Stimulated activated CD8-positive, alpha-beta memory T cell treated with anti-CD3 and anti-CD28 coated beads, Interleukin-7, amount 100 ng/mL, for 48 hours (primary cell): ENCODE measurements at places on chromosomes 6 and 20.
A peak's percentile ranks its signal among the peaks of the same experiment; 100 is the strongest.

GRCh38 chr6:52416629-52417151 lies 3.5 kb upstream of the EFHC1 start:
- DNase-seq: no peak

DNA sequence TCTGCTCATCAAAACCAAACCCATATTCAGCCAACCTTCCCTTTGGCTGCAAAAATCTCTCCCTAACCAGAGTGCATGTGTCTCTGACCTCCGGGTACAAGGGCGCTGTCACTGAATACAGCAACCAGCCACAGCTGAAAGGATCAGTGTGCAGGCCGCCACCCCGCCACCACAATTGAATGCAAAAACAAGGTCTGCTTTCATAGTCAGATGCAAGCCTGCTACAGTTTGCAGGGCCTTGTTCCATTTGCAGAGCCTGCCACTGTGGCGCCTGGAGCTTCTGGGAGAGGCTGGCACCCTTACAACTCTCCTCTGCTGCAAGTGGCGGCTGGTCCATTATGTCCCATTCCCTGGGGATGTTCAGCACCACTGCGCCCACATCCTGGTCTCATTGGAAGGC lies 23.5 kb downstream of the MDGA1 start:
- DNase-seq: no peak

DNA sequence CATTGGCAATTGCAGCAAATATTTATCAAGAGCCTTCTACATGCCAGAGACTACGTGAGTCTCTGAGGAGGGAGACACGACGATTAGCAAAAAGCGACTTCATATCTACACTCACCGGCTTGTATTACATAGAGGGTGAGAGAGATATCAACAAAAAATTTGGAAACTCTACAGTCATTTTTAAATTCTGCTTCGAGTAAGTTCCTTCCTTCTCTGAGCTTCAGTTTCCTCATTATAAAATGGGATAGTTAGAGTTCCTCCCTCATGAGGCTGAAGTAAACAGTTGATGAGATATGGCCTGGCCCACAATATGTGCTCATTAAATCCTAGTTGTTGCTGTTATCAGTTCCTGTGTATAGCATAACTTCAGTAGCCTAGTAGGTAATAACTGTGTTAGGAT lies 64.1 kb upstream of the SIRPA start:
- no peak for DNase-seq

DNA sequence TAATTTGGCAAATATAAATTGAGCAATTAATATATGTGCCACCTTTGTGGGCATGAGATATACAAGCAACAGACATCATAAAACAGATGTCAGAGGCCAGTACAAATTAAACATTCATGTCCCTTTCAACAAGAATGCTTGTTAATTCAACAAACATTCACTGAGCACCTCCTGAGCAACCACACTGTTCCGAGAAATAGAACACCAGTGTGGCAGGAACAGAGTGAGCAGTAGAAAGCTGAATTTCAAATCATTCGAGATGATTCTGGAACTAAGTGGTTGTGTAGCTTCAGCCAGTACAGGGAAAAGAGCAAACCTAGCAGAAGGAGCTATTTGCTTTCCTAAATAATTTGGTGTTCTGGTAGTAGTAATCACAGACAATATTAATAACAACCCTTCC lies 227.7 kb downstream of the CBLN4 start:
- no peak for DNase-seq

DNA sequence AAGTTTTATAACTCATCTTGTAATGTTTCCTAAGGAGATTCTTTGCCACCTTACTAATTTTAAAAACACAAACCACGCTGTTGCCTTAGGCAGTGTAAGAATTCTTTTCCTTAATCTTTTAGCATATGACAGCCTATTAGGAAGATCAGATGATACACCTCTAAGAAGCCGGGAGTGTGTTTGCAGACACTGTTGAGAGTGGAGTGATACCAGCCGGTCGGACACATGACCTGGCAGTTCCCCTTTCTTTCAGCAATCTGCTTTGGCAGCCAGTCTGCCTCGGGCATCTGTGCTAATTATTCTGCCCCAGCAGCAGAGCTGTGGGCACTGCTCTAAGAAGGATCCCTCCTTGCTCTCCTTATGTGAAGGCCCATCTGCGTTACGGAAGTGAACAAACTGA lies 50.9 kb downstream of the PLCB4 start:
- no peak for DNase-seq

DNA sequence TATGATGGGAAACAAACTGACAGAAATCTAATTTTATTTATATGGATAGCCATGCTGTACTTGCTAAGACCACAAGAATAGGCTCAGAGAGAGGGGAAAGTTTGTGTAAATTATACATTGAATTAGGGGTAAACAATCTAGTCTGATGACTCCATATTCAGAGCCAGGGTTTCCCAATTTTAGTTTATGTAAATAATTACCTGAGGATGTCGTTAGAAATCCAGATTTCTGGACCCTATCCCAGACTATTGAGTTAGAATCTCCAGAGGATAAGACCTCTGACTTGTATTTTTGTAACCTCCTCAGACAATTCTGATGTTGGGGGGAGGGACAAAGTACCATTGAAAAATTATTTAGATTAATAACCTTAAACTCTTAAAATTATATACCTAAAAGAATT lies 18.3 kb downstream of the ACSS2 start:
- DNase-seq: no peak

GRCh38 chr6:20328266-20328923 lies 73.3 kb upstream of the E2F3 start:
- DNase-seq: no peak

DNA sequence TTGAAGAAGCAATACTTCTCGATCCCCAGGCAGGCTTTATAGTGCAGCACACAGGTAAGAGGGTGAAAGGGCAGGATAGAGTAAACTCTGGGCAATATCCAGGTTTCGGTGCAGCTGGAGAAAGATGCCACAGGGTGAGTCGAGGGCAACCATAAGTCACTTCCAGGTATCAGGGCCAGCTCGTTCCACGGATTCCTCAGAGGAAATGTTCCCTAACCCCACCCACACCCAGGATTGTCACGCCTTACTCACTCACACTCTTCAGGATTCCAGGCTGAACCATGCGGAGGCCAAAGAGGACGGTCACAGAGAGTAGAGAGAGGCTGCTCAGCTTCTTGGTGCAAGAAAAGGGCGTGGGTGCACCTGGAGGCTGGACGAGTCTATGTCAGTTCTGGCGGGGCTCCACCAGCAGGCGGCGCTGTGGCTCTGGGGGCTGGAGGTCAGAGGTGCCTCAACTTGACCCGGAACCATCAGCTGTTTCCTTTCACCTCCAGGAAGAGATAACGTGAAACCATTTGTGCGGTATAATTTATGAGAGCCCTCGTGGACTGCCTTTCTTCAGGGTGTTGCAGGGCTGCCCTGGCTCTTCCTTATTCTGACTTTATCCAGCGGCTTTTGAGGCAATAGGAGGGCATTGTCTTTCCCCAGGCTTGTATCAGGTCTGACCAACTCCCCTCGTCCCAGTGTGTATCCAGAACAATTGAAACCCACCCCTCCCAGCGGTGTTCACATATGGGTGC lies 14.5 kb upstream of the WFDC12 start:
- DNase-seq: peak; percentile 41

- peak; percentile 83 for DNase-seq
Observed at GRCh38 chr6:137927777-137928218, 60.7 kb downstream of the TNFAIP3 start.

DNA sequence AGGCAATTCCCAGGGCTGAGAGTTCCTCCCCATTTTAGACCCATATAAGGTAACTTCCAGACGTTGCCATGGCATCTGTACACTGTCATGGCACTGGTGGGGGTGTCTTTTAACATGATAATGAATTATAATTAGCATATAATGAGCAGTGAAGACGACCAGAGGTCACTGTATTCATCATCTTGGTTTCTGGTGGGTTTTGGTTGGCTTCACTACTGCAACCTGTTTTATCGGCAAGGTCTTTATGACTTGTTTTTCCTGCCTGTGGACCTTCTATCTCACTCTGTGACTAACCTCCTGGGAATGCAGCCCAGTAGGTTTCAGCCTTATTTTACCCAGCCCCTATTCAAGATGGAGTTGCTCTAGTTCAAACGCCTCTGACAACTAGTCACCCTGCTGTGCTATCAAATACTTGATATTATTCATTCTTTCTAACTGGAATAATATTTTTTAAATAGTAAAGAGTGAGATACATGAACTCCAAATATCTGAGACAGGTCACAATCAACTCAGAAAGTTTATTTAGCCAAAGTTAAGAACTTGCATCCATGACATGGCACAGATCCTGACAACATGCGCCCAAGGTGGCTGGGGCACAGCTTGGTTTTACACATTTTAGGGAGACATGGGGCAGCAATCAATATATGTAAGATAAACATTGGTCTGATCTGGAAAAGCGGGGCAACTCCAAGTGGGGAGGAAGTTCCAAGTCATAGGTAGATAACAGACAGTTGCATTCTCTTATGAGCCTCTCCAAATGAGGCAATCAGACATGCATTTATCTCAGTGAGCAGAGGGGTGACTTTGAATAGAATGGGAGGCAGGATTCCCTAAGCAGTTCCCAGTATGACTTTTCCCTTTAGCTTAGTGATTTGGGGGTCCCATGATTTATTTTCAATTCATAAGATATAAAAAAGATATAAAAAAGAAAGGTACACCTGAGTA lies 1.2 kb upstream of the UFL1 start:
- DNase-seq: no peak

DNA sequence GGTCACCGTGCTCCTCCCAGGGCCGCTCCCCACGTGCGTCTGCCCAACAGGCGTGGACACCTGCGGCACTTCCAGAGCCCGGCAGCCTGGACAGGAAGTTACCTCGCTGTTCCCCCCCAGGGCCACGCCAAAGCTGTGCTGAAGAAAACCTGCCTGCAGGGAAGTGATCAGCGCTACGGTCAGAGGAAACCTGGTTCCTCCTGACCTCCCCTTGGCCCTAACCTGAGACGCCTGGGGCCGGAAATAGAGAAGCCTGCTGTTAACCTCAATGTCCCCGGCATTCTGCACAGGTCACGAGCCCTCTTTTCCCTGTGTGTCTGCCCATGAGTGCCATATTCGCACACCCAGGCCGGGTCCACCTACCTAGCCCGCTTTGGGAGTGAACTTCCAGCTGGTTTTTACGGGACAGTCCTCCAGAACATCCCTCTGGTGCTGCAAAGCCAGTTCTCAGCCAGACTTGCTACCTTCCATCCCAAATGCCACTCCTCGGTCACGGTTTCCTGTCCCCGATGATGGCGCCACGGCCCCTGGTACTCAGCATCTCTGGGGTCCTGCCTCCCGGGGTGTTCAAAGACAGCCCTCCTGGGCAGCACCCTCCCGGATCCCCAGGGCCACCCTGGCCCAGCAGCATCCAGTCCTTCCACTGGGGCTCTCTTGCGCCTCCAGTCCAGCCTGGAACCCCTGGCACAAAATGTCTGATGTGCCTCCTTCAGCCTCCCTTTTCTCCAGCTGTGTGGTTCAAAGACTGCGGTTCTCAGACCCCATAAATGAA lies 12.0 kb upstream of the IRF4 start:
- DNase-seq: no peak

- no peak for DNase-seq
Observed at GRCh38 chr6:161796681-161797080, 522.8 kb upstream of the AGPAT4 start.

DNA sequence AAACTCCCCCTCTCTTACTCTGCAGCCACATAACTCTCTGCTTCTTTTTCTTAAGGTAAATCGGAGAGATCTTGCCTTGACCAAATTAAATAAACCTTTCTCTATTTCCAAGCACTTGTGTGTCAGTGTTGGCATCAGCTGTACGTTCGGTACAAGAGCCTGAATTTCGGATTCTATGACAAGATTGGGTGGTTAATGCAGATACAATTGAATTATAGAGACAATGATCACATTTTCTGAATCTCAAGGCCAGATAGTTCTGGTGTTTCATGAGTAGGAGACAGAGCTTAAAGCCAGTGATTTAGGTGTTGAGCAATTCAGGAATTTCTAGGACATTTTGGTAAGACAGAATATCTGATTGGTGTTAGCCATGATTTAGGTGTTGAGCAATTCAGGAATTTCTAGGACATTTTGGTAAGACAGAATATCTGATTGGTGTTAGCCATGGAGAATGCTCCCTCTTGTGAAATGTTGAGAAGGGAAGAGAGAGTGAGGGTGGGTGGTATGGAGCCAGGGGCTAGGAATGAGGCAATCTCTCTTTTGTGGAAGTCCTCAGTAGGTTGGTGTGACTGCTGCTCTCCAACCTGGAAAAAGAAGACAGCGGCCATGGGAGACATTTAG lies 5.1 kb downstream of the SPINT3 start:
- DNase-seq: no peak

DNA sequence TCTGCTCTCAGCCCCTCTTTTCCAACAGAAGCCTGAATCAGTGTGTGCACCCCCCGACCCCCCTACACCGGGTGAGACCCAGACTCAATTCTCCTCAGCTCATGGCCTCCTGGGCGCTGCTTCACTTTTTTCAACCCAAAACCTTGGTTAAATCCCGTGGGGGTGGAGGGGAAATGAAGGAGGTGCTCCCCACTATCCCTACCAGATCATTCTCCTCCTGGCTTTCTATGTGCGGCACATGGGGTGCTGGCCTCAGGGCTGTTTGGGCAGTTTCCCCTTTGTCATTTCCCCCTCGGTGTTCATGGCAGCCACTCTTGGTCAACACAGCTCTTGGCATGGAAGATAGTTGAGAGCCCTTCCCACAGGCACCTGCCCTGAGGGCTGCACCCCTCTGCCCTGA lies 4.6 kb downstream of the CST4 start:
- DNase-seq: no peak

- DNase-seq: no peak
Observed at GRCh38 chr6:35489066-35489465, 7.8 kb downstream of the TEAD3 start.

GRCh38 chr20:52172392-52173047 lies 19.1 kb downstream of the ZFP64 start:
- DNase-seq: no peak

- no peak for DNase-seq
Observed at GRCh38 chr6:23704479-23705052, 421.4 kb upstream of the NRSN1 start.

DNA sequence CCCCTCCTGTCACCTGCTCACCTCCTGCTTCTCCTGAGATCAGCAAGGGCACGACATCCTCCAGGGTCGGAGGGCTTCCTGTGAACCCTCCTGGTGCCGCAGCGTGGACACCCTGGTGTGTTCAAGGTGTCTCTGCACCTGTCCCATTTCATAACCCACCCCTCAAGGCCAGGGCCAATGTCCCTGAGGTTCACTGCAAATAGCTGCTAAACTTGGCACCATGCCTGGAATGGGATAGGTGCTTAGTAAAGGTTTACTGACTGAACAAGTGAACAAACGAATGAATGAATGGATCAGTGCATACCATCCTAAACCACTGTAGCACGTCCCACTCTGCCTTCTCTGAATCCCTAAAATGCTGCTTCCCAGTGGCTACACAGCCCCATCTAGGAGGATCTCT lies 35.0 kb downstream of the SIRPA start:
- no peak for DNase-seq

DNA sequence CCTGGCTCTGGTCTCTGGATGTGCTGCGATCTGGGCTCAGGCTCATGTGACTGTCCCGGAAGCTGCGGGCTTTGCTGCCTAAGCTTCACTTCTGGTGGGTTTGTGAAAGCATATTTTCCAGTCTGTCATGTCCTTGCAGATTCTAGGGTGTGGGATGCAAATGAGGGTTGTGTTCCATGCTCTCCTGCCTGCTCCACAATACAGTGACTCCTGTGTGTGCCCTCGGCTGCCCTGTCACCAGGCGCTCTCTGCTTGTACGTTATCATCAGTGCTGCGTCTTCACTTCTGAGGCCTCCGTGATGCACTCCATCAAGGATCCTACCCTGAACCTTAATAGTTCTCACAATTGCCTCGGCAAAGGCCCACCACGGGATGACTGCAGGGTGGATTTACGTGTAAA lies 84.2 kb downstream of the TTLL2 start:
- DNase-seq: no peak
